ENCODE measurements at places on chromosomes 6 and 20. TPM values are rescaled to one million over a fixed set of nuclear protein-coding genes. Genes with fewer than 3 reads are reported as not detected.

- no peak for DNase-seq
Measured at GRCh38 chr20:8652396-8652795, 416.5 kb upstream of the PLCB4 start.

GRCh38 chr6:159037756-159038290 is 7.0 kb downstream of the TAGAP start:
- no peak for DNase-seq

- no peak for DNase-seq
Measured at GRCh38 chr20:10119336-10119735, 84.5 kb downstream of the ANKEF1 start.

- DNase-seq: no peak
Measured at GRCh38 chr6:15458021-15458459, 204.8 kb downstream of the DTNBP1 start.

DLK2 gene
- total RNA-seq: 3.3 TPM

GRCh38 chr6:125469915-125470314 is 168.1 kb upstream of the HDDC2 start:
- DNase-seq: no peak

DNMT3B gene
- 0.88 TPM for total RNA-seq

GRCh38 chr6:88380083-88380482 is 213.9 kb upstream of the CNR1 start:
- peak; percentile 46 for DNase-seq

DNA sequence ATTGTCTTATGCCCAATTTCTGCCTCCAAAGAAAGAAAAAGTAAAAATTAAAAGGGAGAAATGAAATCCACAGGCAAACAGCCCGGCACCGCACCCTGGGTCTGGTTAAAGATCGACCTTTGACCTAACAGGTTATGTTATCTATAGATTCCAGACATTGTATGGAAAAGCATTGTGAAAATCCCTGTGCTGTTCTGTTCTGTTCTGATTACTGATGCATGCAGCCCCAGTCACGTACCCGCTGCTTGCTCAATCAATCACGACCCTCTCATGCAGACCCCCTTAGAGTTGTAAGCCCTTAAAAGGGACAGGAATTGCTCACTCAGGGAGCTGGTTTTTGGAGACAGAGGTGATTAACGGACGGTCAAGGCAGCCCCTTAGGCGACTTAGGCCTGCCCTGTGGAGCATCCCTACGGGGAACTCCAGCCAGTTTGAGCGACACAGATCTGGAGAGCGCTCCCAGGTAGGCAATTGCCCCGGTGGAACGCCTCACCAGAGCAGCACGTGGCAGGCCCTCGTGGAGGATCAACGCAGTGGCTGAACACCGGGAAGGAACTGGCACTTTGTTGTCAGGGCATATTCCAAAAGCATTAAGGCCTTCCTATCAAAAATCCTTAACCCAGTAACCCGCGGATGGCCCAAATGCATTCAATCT is 12.0 kb upstream of the HFE start:
- no peak for DNase-seq

- DNase-seq: no peak
Measured at GRCh38 chr6:7587631-7588100, 2.3 kb upstream of the SNRNP48 start.

DNA sequence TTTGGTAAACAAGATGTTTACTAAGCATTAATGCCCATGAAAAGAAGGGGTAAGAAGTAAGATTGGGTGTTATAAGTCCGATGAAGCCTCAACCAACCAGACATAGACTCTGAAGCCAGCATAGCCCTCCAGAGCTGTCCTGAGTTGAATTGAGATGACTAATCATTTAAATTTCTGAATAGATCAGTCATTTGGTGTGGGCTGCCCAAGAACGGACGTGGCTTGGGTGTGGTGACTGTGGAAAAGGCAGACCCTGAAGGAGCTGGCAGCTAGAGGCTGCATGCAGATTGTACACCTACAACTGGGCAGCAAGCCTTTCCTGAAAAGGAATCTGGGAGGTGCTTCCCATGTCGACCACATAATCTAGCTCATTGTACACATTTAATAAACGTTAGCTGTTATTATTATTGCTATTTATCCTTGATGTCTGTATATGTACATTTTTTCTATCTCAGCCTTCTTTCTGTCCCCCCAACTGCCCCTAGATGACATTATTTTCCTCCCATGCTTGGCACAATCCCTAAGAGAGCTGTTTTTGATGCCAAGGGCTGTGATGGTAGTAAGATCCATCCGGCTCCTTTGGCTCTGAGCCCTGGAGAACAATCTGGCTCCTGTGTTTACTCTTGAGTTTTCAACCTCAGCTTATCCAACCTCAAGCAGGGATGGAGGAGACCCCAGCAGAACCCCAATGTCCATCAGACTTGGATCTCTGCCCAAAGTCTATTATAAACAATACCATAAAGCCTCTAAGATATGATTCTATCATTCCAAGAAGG is 57.6 kb upstream of the JAG1 start:
- no peak for DNase-seq

DNA sequence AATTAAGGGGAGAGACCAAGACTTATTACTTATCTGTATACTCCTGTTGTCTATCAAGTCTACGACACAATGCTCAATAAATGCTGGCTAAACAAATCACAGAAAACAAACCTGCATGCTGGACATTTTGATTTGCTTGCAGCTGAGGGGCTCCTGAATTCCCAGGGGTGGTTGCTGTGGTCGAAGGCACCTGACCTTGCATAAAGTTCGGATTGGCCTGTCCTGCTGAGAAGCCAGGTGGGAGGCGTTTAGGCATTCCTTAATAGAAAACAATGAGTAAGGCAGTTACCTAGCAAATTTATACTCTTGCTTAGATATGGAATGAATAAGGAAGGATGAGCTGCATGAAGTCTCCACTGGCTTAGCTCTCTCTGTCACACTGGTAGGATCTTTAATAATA is 50.5 kb downstream of the TP53INP2 start:
- no peak for DNase-seq

DNA sequence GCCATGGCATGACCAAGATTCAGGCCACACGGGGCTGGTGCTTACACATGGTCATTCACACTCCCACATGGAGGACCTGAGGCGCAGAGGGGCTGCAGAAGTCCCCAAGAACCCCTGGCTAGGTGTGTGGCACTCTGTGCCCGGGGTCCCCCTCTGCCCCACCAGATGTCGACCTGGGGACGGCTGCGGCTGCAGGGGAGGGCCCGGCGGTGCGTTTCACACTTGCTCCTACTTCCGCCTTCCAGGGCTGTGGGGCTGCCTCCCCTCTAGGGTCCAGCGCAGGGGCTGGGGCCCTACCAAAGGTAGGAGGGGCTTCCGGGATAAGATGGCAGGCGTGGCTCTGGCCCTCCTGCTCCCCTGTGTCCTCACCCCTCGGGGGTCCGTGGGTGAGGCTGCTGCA is 81.1 kb upstream of the SLCO4A1 start:
- no peak for DNase-seq

DNA sequence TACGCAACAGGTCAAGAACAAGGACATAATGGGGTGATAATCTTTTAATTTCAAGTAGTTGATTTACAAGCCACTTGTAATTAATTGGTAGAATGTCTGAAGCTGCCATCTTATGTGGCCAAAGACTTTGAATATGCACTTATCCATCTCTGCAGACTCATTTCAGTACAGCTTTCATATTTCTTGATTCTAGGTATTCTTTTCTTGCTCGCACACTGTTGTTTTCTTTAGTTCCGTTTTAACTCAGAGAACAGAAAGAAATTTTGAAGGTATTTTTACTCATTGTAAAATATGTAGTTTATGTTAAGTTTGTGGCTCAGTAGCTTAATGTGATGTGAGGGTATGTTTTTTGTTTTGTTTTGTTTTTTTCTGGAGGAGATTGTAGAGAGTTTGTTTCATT is 73.9 kb downstream of the UBR2 start:
- DNase-seq: no peak

- no peak for DNase-seq
Measured at GRCh38 chr6:157570752-157571151, 189.8 kb downstream of the ZDHHC14 start.

CYP21A2 gene
- total RNA-seq: not detected

ZSWIM1 gene
- total RNA-seq: 0.77 TPM

GRCh38 chr6:21885532-21886114 is 292.1 kb downstream of the SOX4 start:
- peak; percentile 29 for DNase-seq

GRCh38 chr6:32271429-32271828 is 47.6 kb upstream of the NOTCH4 start:
- DNase-seq: no peak

DNA sequence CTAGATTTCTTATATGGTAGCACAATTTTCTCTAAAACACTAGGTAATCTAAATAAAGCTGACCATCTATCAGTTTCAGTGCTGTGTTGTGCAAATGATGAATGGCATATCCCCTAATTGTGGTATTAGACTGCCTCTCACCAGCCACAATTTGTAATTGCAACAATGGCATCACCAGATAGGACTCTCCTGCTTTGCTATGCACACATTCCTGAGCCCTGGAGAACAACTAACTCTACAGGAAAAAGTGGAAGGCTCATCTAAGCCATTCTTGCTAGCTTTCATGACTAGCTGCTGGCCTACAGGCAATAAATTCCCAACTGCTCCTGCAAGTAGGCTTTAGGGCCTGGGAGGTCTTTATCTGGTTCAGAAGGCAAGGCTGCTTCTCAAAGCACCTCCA is 974.1 kb downstream of the EYS start:
- DNase-seq: no peak

PTPN1 gene
- 33.9 TPM for total RNA-seq

DNA sequence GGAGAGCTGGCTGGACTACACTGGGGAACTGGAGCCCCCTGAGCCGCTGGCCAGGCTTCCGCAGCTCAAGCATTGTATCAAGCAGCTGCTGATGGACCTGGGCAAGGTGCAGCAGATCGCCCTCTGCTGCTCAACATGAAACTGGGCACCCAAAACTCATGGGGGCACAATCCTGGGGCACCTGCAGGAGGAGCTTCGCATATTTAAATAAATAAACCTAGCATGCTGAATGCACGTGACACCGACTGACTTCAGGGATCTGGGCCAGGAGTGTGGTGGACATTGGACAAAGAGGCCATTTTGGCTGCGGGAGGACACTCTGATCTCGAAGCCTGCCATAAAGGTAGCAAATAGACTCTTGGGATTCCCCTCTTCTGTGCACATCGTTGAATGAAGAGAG is 6.8 kb downstream of the SCAND1 start:
- no peak for DNase-seq

DNA sequence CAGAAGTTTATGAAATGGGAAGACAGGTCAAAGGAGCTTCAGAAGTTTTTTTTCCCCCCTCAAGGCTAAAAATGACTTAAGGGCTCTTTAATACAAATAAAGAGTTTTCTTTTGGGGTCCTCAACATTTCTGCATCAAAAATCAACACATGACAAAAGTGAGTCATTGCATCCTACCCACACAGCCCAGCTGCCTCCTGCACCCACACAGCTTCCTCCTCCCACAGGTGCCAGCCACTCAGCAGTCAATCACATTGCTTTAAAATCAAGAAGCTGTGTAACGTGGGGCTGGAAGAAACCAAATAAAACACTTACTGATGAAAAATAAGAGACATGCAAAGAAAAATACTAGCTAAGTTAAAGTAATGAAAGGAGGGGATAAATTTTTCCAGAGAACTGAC is 68.5 kb downstream of the MAP3K5 start:
- no peak for DNase-seq

TENT5A gene
- total RNA-seq: 7.9 TPM

TMEM244 gene
- not detected for total RNA-seq

HLA-DOA gene
- 8.2 TPM for total RNA-seq

DNA sequence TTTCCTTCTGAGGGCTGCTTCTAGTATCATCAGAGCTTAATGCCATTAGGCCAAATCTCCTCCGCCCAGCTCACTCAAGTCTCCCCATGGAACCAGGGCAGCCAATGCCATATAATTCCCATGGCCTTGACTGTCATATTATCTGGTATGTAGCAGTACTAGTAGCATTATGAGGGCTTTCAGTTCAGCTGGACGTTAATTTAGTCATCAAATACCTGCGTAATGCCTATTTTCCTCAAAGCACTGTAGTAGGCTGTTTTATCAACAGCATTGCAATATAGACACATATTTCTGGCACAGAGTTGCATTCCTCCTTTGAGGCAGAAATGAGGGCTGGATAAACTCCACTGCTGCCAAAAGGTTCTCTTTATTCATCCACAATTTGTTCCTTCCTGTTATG is 1.7 kb downstream of the KCTD20 start:
- DNase-seq: no peak

DNA sequence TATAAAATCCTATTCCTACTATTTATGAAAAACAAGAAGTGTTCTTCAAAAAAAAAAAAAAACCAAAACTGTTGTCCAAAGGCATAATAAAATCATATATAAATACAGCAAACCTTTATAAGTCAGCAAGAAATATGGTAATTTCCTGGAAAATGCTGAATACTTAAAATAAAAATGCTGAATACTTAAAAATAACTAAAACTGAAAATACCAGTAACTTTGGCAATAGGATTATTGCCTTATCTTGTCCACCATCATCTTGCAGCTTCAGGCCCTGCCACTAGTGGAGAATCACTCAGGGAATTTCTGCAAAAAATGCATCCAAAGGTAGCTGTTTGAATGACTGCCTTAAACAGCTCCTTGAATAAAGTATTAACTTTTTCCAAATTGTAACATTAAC is 24.5 kb downstream of the CCNC start:
- no peak for DNase-seq

- DNase-seq: peak; percentile 36
Measured at GRCh38 chr6:117547688-117548621, 54.4 kb downstream of the GOPC start.

GRCh38 chr6:127120787-127121636 is 2.5 kb downstream of the RSPO3 start:
- DNase-seq: peak; percentile 87

DNA sequence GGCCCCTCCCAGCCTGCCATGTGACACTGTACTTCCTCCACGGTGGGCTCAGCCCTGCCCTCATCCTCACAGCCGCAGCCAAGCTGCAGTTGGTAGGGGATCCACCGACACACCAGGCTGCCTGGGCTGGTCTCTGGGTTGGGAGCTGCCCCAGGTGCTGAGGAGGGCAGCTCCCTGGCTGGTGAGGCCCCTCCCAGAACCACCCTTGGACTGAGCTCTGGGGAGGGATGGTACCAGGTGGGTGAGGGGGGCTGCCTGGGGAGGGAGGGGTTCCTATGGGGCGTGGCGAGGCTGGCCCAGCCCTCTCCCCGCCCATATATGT is 185 bp upstream of the TNFRSF6B start:
- no peak for DNase-seq

DNA sequence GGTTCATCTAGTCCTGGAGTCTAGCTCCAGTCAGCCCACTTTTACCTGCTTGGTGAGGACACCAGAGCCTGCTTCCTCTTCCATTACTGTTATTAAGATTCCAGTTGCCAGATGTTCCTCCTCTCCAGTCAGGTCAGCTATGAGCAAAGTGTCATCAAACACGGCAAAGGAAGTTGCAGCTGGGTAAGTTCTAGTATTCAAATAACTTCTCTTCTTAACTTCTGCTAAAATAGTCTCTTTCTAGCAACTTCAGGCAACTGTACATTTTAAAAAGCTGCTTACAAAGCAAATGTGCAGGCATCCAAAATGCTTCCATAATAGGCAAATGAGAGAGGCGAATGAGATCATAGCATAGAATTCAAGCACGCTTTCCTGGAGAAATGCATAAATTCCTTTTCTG is 18.4 kb upstream of the MRPS18A start:
- DNase-seq: no peak

L3MBTL3 gene
- total RNA-seq: 21.3 TPM

- DNase-seq: no peak
Measured at GRCh38 chr6:46453216-46453615, 38.0 kb downstream of the RCAN2 start.

GRCh38 chr20:23634985-23635767 is 2.6 kb downstream of the CST3 start:
- DNase-seq: no peak

Measured in uterus (tissue), 4 donors.